ENCODE measurements at places on chromosomes 5 and 9.

DNA sequence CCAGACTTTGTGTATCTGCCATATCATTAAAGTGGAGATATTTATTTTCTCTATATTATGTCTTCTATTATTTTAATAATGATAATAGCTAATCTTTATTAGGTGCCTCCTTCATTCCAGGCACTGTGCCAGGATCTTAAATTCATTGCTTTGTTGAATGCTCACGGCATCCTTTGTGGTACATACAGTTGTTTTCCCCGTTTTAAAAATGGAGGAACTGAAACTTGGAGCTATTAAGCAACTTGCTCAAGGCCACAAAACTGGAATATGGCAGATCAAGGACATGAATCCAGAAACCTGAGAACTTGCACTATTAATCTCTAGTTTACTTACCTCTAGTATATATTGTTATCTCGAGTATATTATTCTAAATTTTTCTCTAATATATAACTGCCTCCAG, 41.5 kb upstream of the PPP3R2 start:
- DNase-seq: no peak

- no peak for DNase-seq
Observed at GRCh38 chr9:110728058-110728457, 59.5 kb downstream of the MUSK start.

- DNase-seq: no peak
Observed at GRCh38 chr9:133737071-133737773, 930 bp downstream of the SARDH start.

- no peak for DNase-seq
Observed at GRCh38 chr5:154287136-154287535, 96.6 kb downstream of the GALNT10 start.

- no peak for DNase-seq
Observed at GRCh38 chr5:89972901-89973300, 436.7 kb downstream of the CETN3 start.

- no peak for DNase-seq
Observed at GRCh38 chr5:174151599-174152181, 106.2 kb downstream of the NSG2 start.

DNA sequence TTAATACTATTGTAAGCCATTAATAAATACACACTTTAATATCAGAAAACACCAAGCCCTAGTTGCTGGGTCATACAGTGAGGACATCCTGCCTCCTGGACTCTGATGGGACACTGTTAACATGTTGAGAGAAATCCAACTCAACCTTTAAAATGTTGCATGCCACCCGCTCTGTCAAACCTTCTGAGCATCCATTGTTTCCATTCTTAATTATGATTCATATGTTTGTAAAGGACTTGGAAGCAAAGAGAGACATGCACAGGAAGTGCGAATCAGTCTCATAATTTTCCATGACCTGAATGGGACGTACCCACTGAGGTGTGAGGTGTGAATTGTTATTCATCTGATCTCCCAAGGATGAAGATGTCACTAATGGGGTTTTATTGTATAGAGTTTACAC, 186.4 kb downstream of the CAAP1 start:
- DNase-seq: no peak

- DNase-seq: no peak
Observed at GRCh38 chr9:125455876-125456275, 194.2 kb downstream of the GAPVD1 start.

- no peak for DNase-seq
Observed at GRCh38 chr9:137965177-137965795, 87.7 kb downstream of the CACNA1B start.

DNA sequence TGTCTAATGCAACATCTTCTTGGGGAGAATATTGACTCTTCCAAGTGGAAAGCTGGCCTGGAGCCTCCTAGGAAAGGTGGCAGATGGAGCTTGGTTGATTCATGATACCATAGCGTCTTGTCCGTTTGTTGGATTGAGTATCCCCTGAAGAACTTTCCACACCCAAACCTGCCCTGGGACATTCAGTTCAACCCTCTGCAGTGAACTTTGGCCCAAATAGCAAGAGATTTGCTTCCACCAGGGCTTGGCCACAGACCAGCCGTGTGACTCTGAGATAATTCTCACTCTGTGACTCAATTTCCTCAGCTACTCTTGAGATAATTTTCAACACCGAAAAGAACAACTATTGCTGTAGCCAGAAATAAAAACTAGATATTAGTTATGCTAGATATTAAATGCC, 108.0 kb upstream of the RAD23B start:
- DNase-seq: no peak

- no peak for DNase-seq
Observed at GRCh38 chr9:106423575-106423974, 439.4 kb upstream of the ZNF462 start.

- no peak for DNase-seq
Observed at GRCh38 chr5:64947801-64948200, 179.1 kb downstream of the CWC27 start.

DNA sequence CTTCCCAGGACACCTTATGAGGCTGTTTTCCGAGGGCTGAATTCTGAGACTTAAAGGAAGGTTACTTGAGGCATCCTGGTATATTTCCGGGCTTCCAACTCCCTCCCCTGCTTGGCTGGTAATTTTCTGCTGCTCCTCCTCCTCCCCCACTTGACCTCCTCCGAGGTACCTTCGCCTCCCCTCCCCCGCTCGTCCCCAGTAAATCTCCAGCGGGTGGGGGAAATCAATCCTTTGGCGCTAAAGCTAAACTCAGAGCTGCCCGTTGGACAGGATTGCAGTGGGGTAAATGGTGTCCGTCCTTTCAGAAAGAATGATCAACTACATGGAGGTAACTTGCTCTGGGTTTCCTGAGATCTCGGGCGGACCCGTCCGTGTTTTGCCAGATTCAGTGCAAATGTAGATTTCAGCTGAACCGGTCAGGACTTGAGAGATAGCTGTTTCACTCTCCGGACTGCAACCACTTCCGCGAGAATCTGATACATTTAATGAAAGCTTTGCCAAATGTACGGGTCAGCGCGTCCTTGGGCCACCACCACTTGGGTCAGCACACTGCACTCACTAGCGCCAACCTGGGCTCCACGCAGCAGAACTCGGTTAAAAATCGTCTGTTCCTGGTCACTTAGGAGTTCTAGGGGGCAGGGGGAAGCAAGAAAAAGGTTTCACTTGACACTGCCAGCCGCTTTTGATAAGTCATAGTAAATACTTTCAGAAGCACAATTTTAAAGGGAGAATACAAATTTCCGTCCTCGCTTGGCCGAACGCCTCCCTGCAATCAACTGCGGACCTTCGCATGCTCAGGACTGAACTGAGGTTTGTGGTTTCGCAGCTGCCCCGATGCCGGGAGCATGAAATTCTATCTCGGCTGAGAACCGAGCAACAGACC, 4.6 kb upstream of the ISL1 start:
- DNase-seq: no peak

DNA sequence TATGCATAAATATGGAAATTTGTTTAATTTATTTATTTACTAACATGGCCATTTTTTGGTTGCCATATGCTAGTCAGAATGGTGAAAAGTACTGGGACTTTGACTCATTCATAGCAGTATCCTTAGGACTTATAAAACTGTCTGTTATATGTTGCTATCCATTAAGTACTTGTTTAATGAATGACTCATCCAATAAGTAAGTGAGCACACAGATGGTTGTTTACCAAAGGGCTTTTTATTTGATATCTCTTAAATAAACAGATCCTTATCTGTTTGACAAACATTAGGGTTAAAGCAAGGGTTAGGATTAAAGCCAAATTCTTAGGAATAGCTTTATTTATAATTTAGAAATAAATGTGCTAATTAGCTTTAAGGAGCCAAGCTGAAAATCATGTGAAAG, 183.4 kb downstream of the FBXO4 start:
- DNase-seq: no peak

GRCh38 chr5:150438873-150439546, 10.5 kb downstream of the RPS14 start:
- no peak for DNase-seq

- no peak for DNase-seq
Observed at GRCh38 chr5:69167929-69168328, 979 bp downstream of the CCNB1 start.

DNA sequence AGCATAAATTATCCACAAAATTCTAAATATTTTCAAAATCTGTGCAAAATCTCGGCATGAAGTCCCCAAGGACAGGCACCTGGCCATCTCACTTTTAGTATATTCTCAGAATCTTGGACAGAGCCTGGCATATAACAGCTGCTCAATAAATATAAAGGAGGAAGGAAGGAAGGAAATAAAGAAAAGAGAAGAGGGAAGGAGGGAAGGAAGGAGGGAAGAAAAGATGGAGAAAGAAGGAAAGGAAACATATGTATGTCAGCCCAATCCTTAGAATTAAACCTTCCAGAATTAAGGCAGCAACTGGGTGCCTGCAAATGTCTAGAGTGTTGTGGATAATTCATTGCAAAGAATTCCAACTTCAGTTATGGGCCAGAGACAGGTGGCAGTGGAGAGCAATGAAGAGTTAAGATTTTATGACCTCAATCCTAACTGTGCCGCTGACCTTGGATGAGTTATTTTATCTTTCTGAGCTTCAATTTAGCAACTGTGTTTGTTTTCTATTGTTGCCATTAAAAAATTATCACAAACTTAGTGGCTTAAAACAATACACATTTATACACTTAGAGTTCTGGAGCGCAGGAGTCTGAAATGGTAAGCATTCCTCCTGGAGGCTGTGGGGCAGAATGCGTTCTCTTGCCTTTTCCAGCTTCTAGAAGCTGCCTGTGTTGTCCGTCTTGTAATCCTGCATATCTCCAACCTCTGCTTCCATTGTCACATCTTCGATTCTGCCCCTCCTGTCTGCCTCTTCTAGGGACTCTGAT, 200.9 kb upstream of the MSX2 start:
- no peak for DNase-seq

- DNase-seq: no peak
Observed at GRCh38 chr5:75632321-75632720, 21.1 kb downstream of the ANKDD1B start.

- peak; percentile 62 for DNase-seq
Observed at GRCh38 chr5:124649491-124650146, 96.8 kb downstream of the ZNF608 start.

DNA sequence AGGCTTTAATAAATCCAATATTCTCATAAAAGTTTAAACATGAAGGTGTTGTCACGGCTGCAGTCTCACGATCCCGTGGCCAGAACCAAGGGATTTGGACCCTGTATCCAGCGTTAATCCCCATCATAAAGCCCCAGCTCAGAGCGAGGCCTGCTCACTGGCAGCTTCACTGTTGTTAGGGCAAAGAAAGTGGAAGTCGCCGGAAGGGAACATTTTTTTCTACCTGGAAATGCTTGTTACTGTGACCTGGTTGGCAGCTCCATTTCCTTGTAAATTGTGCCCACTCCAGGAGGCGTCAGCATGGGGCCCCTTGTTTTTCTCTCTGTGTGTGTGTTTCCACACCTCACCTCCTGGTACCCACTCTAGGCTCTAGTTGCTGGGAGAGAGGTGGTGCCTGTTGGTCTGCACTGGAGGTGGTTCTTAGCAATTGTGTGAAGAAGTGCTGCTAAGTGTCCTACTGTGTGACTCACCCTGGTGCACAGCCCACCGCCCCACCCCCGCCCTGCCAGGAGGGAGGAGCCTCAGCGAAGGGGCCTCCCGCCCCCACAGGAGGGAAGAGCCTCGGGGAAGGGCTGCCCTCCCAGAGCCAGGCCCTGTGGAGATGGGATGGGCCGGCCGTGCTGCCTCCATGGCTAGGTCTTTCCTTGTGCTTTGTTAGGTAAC, 105.1 kb downstream of the EHMT1 start:
- no peak for DNase-seq

GRCh38 chr9:108423433-108423832, 432.4 kb downstream of the ACTL7B start:
- no peak for DNase-seq

GRCh38 chr9:70574151-70574837, 159.8 kb upstream of the KLF9 start:
- DNase-seq: peak; percentile 38

DNA sequence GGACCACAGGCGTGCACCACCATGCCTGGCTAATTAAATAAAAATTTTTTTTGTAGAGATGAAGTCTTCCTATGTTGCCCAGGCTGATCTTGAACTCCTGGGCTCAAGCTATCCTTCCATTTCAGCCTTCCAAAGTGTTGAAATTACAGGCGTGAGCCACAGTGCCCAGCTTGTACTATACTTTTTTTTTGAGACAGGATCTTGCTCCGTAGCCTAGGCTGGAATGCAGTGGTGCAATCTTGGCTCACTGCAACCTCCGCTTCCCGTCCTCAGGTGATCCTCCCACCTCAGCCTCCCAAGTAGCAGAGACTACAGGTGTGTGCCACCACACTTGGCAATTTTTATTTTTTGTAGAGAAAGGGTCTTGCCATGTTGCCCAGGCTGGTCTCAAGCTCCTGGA, 5.3 kb upstream of the RAD23B start:
- DNase-seq: no peak

DNA sequence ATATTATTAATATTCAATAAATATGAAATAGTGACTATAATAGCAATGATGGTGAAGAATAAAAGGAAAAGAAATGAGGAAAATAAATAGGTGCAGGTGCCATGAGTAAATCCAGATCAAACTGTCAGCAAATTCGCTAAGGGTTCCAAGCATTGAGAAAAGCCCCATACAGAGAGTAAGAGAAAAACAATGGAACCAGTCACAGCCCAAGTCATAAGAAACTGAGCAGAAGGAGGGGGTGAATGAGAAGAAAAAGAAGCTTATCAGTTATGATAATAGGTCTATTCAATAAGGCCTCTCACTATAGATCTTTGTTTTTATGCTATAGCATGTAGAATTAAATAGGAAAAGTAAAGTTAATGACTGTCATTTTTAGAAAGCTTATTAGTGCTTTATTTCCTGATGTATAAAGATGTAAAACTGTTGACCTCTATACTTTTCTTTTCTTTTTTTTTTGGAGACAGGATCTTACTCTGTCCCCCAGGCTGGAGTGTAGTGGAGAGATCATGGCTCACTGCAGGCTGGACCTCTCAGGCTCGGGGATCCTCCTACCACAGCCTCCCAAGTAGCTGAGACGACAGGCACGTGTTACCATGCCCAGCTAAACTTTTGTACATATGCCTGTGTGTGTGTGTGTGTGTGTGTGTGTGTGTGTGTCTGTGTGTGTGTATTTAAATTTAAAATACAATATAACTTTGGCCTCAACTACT, 72.4 kb downstream of the FYB1 start:
- no peak for DNase-seq

DNA sequence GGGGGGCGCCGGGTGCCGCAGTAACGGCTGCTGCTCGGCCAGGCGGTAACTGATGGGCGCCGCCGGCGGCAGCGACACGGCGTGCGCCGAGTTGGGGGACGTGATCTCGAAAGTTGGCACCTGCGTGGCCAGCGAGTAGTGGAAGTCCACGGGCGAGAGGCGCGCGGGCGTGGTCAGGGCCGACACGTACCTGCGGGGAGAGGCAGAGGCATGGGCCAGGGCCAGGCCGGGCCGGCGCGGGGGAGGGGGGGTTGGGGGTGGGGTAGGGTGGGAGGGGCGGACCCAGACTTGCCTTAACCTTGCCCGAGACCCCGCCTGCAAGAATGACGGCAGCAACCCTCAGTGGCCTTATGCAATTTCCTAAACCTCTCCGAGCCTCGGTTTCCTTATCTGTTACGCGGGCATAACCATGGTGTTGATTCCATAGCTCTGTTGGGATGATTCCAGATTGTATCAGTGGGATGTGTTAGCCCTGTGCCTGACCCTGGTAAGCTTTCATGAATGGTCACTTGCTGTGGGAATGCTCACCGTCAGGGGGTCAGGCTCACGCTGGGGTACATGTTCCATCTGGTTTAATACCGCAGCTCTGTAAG, 53.0 kb downstream of the PSD2 start:
- no peak for DNase-seq

Measured in cerebellum (tissue), 4 donors.